ENCODE measurements at places on chromosomes 7 and 10.
A peak's percentile ranks its signal among the peaks of the same experiment; 100 is the strongest.

DNA sequence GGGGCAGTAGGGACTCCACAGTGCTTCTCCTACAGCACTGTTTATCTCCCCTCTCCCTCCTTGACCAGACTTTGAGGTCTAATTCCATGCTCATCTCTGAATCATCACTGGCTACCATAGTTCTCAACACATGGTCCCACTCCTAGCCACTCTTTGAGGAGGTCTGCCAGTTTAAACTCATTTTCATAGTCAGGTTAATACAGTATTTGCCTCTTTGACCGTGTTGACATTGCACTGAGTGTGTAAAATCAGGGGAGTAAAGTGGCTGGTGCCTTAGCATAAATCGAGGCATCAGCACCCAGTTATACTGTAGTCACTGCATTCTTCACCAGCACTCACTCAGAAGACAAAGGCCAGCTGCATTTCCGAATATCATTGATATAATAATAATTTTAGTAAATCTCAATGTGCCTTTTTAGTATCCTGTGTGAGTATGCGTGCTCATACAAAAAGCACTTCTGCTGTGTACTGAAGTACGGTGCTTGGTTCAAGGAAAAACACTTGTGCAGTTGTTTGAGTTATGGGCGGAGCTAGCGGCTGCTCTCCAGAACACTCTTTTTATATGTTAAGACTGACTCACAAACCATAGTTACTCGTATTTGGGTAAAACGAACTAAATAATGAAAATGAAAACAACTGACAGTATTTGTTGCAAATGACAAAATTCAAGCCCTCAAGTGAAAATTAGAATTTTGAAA lies 89.7 kb downstream of the GALNT11 start:
- DNase-seq, result no peak

DNA sequence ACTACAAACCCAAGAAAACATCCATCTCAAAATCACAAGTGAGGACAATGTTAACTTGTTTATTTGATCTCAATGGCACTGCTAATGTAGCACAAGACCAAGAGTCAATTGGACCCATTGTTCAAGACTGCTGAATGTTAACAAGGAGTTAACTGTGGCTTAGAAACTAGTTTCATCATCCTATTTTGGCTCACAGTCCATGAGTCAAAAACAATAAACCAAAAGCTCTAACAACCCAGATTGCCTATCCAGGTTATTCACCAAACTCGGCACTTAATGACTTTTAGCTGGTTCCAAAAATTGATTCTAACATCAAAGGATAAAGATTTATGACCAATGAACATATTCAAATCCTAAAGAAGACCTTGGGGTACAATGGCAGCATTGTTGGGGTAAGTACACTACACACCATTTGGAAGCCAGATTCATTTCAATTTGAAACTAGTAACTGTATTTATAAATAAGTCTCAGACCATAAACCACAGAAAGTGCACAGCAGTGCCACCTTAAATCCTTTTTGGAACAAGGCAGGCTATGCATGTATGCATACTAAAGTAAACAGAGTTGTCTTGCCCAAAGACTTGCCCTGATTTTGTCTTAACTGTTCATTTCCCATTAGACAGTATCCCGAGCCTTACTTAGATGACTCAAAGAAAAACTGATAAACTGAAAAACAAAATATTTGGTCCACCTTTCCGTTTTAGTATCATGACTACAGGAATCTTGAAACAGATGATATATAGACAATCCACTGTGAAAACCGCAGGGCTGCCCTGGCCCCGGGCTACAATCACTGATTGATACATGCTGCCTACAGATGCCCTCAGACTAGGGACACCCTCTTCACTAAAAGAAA lies 84.5 kb downstream of the SRPK2 start:
- DNase-seq, result peak; percentile 18

GRCh38 chr7:159027056-159027788 lies 117.4 kb downstream of the VIPR2 start:
- peak; percentile 10 for DNase-seq

DNA sequence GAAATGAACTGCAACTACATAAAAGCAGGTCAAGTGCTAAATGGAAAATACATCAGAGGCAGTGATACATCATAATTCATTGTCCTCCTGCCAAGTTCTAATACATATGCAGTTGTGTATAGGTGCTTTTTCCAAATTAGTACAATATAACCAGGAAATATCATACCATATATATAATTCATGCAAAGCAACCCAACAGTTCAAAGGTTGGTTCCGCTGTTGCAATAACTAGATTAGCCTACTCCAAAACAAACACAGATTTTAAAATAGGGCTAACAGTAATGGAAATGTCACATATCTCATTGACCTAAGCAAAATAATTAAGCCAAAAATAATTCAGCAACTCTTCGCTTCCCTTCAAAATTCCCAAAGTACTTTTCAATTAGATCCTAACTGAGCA lies 88.9 kb upstream of the NEBL start:
- no peak for DNase-seq

- DNase-seq, result no peak
Measured at GRCh38 chr10:70677620-70678249, 5.4 kb downstream of the ADAMTS14 start.

DNA sequence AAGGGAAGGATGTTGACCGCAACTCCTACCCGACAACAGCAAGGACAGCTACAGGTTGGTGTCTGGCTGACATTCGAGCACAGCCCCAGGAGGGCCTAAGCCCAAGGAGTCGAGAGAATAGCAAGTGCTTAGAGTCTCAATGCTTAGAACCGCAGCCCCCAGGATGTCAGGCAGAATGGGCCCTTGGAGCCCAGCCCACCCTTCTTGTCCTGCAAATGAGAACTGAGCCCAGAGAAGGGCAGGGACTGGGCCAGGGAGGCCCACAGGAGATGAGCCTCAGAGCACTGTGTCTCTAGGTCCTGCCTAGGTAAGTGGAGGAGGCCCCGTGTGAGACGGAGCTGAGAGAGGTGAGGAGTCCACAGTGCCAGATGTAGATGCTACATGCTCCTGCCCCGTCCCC lies 173.3 kb upstream of the ZMIZ1 start:
- DNase-seq, result no peak

DNA sequence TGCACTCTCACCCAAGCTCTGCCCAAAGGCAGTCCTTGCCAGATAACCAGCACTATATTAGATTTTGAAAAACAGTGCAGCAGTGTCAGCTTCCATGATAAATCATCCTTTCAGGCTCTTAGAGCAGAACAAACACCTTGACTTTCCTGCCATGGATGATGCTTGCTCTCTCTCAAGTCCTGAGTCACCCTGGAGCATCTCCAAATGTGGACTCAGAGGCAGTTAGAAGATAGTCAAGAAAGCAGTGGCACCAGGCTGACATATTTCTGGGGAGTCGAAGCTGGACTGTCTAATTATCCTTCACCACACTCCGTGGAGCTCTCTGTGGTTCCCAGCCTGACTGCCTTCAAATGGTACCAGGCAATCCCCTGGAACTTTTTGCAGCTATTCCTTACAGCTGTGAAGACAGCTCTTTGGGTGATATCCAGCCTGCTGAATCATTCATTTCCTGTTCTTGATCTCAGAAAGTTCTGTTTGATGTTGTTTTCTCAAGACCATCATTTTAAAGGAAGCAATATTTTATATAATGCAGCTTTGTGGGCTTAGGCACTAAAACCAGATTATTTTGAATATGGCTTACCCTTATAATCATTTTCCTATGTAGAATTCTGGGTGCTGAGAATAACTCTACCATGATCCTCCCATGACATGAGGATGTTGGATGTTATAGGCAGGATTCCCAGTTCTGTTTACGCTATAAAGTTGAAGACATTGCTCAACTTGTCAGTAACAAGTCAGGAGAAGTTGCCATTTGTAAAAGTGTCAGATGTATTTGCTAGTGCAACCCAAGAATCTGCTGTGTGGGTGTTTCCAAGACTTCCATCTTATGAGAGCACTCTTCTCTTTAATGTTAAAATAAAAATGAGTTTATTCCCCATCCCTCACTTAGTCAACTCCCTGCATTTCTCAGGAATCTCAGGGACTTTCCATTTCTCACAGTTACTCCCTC lies 233.8 kb downstream of the C7orf25 start:
- peak; percentile 92 for DNase-seq

- DNase-seq, result no peak
Measured at GRCh38 chr7:81802251-81802650, 32.4 kb upstream of the HGF start.

GRCh38 chr7:45037876-45038275 lies 37.9 kb downstream of the CCM2 start:
- no peak for DNase-seq

DNA sequence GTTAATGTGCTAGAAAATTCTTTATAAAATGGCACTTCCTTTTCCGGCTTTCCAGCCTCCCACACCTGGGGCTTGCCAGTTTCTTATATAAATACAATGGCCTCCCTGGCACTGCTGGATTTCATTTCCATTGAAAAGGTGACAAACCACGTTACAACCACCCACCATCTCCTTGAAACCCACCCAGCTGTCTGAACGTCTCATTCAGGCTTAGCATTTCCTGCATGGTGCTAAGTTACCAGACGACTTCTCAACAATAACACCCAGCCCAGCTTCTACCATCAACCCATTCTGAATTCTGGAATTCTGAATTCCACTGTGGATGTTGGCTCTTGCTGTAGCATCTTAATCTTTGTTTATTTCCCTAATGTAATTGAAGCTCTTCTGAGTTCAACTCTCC lies 499.8 kb upstream of the CELF2 start:
- DNase-seq, result no peak

- no peak for DNase-seq
Measured at GRCh38 chr10:64829888-64830412, 1308.7 kb downstream of the REEP3 start.

DNA sequence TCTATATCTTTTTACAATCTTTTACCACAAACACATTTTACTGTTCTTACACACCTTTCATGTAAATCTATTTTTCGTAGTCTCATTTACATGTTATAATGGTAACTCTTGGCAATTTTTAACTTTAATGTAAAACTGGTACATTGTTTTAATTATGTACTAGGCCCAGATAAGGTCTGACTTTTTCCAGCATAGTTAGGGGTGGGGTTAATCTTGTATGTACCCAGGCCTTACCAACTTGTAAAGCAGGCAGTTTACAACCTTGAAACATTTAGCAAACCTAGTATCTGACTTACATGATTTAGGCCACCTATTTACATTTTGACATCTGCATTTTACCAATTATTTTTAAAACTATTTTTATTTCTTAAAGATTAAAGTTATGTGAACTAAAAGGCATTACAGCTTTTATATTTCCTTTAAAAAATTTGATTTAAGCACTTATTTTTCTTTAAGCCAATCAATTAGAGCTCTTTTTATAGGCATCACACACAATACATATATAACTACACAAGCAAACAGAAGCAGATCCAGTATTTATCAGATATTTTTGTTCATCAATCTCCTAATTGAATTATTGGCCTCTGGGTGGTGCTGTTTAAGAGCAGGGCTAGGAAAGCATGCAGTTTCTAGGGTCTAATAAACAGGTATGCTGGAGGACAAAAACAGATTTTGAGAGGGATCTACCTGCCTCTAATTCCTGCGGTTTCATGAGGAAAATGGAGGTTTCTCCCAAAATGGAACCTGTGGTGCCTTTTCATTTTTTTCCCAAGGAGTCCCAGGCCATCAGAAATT lies 19.7 kb upstream of the CROT start:
- DNase-seq, result no peak

GRCh38 chr10:19756919-19757318 lies 59.3 kb upstream of the PLXDC2 start:
- DNase-seq, result no peak

DNA sequence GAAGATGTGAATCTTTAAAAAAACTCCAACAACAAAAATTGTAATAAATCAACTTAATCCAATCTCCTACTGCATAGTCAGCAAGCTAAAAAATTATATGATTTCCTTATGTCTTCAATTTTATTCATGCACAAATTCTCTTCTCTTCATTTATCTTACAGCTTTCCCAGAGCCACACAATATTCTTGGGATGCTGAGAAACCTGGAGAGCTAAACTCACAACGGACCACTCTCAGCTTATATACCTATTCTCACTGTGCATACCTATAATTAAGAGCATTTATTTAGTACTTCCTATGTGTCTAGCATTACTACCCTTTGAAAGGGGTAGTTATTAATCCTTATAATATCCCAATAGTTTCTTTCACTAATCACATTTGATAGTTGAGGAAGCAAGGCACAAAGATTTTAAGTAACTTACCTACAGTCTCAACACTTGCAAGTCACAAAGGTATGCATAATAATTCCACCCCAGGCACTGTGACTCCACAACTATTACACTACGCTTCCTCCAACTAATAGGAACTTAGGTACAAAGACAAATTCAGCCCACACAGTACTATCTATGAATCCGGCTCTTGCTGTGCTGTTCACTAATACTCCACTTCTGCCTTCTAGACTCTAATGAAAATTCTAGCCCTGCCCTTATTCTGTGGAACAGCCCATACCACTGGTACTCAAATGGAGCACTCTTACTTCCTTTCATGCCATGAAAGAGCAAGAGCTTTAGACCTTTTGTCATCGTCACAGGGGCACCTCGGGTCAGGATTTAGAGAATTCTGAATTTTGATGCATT lies 5.1 kb downstream of the CCDC71L start:
- DNase-seq, result no peak

DNA sequence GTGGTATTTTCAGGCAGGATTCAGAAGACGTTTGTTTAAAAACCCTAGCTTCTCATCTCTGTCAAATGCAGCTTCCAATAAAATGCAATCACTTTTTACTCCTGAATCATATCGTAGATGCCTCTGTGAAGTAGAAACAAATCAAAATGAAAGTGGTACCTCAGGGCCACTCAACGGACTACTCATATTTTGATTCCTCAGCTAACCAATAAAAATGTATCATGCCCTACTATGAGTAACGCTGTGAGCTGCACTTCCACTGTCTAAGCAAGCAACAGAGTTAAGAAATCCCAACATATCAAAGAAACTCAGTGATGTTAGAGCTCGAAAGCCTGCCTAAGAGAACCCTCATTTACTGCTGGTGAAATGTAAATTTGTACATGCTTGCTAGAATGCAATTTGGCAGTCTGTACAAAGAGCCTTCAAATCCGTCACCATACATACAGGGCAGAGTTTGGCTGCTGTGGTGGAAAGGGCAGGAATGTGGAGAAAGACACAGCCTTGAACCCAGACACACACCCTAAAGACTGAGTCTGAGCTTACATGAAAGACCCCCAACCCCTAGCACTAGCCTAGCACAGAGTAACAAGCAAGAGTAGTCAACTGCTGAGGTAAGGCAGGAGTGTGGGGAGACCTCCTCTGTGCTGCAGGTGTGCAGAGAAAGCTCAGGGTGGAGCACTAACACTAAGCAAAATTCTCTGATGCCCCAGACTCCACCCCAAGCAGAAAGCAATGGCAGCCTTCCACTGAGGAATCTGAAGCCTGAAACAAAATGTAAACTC lies 151.5 kb downstream of the ANK3 start:
- DNase-seq, result peak; percentile 60

DNA sequence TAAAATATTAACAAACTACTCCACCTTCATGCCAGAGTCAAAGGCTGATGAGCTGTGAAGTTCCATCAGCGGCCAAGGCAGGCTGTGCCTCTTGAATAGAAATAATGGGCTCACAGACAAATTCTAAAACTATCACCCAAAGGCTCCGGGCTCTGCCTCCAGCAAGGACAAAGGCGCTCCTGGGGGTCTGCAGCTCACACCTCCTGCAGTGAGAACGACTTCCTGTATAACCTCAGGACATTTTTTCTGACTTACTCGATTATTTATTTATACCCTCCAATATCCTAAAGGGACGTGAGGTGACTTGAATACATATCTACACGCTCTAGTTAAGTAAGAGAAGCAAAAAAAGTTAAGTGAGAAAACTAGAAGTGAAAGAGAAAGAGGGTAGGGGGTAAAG lies 500.7 kb downstream of the CCSER2 start:
- DNase-seq, result no peak

GRCh38 chr7:152451356-152451755 lies 15.6 kb upstream of the KMT2C start:
- DNase-seq, result no peak

- peak; percentile 10 for DNase-seq
Measured at GRCh38 chr10:4651404-4652037, 174.5 kb upstream of the AKR1E2 start.

Data from foreskin fibroblast (primary cell).